Astrocyte of the hippocampus (primary cell): ENCODE measurements at places on chromosomes 5 and 9.

DNA sequence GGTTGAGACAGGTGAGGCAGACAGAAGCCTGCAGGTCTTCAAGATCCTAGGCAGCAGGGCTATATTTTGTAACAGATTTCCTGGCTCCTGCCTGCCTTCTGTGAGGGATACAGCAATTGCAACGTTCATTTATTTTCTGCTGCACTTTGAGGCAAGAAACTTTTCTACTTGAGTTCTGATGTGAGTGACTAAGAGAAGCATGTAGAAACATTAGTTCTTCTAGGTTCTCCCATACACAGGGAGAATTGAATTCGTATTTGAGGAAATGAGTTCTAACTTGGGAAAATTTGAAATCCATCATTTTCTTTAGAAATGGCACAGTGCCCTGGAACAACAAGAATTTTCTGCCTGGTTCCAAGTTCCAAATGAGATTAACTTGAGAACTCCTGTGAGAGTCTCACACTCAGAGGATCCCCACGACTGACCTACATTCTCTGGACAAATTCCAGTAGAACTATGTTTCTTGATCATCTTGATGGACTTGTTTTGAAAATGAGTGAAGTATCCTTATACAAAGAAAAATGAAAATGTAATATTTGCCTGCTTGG, 15.0 kb downstream of the MAMDC2 start:
- no peak for DNase-seq

DNA sequence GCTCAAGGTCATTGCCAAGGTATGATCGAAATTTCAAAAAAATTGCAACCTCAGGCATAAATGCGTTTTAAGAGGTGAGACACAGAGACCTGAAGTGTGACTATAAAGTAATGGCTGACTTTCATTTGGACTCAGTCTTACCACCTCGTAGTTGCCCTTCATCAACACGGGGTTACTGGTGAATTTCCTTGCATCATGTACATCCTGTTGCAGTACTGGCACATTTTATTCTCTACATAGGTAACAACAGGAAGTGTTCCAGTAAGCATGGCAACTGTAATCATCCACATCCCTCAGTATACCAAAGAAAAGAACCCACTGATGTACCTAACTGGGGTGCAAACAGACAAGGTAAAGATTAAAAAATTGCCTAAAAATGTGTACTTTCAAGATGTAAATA, 29.3 kb downstream of the MOCS2 start:
- no peak for DNase-seq

DNA sequence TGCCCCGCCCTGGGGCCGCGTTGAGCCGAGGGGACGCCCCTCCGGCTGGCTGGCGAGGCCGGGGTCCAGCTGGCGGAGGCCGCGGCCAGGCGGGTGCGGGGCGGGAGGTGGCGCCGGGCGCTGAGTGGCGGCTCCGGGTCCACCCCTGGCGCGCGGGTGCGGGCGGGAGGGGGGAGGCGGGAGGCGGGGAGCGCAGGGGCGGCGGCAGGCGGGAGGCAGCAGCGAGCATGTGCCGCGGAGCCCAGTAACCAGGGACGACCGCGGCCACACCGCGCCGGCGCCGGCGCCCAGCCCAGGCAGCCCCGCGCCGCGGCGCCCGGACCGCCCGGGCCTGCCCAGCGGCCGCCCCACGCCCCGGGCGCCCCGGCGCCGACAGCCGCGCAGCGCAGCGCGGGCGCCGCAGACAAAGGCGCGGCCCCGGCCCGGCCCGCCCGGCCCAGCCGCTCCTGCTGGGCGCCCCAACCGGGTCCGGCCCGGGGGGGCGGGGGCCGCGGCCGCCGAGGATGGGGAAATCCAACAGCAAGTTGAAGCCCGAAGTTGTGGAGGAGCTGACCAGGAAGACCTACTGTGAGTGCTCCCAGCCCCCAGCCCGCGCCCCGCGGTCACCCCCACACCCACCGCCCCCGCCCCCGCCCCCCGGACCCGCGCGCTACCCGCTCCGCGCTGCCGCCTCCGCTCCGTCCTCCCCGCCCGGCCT, at the start of gene NCS1:
Gene NCS1 (plus strand): TSS at position 244 of the 697 bp plus-strand sequence. CDS start 260 bp downstream, at position 504.
- peak; percentile 92 for DNase-seq

DNA sequence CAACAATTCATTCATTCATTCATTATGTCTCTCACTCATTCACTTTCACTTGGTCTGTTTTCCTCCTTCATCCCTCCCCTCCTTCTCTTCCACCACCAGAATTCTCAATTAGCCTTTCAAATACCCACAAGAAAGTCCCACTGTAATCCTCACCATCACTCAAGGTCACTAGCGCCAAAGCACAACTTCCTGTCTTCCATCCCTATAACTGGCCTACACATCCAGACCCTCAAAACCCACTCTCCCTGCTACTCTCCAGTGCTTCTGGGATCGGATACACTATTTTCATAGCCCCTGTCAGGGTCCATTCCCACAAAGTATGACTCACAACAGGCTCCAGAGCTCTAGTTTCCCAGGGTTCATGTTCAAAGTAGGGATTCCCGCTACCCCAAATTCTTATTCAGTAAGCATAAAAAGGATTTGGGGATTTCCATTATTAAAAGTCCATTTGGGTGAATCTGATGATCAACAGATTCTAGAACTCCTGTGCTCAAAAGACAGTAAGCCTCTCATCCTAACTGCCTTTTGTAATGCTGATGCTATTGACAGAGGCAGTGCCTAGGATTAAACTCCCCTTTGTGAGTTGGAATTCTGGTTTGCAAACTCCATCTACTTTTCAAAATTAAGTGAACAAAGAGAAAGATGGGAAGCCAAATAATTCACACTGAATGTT, 250.9 kb downstream of the SEMA5A start:
- no peak for DNase-seq

- no peak for DNase-seq
Observed at GRCh38 chr5:29304545-29304944, 1888.9 kb upstream of the CDH6 start.

GRCh38 chr9:211557-211956, 3.1 kb upstream of the DOCK8 start:
- DNase-seq: no peak

DNA sequence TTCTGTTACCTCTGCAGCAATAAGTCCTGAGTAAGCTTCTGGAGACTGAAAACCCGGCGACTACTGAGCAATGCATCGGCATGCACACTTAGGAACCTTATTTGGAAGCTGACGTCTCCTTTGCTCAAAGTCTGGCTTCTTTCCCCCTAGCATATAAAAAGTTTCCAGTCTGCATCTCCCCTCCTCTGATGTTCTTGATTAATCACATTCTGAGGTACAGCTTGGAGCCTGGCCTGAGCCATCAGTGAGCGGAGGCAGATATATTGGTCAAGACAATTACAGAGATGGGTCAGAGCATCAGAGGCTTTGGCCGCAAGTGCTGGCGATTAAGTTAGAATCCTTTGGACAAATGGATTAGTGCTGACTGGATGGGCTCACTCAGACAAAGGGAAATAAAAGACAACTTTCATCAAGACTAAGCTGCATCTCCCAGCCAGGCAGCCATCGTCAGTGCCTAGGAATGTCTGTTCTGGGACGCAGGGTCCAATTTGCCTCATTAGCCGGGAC, 140.7 kb downstream of the MTX3 start:
- DNase-seq: no peak

DNA sequence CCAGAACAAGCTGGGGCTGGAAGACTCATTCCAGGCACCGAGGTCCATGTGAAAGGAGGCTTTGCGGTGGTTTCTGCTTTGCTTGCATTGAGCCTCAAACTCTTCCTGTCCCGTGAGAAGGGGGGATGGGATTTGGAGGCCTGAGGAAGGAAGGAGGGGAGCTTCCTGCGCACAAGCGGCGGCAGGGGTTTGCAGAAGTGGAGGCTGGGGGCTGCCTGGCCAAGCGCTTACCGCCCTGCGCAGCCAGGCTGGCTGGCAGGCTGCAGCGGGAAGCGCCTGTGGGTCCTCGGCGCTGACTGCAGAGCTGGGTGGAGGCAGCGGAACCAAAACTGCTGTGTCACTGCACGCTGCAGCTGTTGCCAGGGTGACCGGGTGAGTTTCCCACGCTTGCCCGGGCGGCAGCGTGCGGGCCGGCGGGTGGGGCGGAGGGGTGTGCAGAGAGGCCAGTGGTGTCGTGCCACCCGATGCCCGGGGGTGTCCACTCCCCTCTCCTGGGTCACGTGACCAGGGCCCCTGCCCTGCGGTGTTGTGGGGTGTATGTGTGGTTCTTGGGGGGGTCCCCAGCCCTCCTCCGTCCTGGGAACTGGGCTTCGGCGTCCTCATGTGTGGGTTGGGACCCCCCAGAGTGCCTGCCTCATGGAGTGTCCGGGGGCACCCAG, 81.0 kb downstream of the RXRA start:
- peak; percentile 95 for DNase-seq

DNA sequence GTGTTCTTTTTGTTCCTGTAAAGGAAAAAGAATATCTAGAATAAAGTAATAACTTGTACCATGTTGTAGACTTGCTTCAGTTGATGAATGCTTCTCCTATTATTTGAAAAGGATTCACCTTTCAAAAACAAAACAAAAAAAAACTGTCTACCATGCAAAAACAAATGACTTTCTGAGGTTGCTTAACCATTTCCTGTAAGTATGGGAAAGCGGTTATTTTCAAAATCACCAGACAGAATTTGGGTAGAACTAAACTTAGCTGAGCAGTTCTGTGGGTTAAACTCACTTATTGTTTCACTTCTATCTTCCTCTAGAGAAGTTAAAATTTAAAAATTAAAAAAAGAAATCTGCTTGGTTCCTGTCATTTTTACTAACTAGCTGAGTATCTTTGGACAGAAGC, 25.2 kb downstream of the LNPEP start:
- DNase-seq: no peak

GRCh38 chr5:130541617-130542221, 623.3 kb downstream of the HINT1 start:
- peak; percentile 82 for DNase-seq

GRCh38 chr9:89911721-89912604, 307.2 kb downstream of the GADD45G start:
- no peak for DNase-seq

GRCh38 chr5:143453720-143454119, 50.2 kb upstream of the NR3C1 start:
- no peak for DNase-seq

- peak; percentile 34 for DNase-seq
Observed at GRCh38 chr9:17509701-17510100, 69.2 kb upstream of the SH3GL2 start.

GRCh38 chr5:42462083-42462482, 38.8 kb downstream of the GHR start:
- no peak for DNase-seq

DNA sequence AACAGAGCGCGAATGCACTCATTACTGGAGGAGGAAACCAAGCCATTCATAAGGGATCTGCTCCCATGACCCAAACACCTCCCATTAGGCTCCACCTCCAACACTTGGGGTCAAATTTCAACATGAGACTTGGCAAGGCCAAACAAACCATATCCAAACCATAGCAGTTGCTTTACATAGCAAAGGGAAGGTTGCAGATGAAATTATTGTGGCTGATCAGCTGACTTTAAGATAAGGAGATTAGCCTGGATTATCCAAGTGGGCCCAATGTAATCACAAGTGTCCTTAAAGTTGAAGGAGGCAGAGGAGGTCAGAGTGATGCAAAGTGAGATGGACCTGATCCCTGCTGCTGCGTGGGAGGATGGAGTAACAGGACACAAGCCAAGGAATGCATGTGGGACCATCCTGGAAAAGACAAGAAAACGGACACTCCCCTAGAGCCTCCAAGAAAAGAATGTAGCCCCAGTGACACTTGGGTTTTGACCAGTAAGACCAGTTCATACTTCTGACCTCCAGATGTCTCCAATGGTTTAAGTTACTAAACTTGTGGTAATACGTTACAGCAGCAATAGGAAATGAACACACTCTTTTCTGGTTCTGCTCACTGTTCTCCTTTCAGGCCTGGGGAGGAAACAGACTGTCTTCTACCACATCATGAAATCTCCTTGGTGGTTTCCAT, 167.3 kb downstream of the GNAQ start:
- DNase-seq: no peak
